ENCODE measurements at places on chromosomes 11 and 22.

- DNase-seq: no peak
Observed at GRCh38 chr22:19181786-19182471, 3.4 kb upstream of the SLC25A1 start.

GRCh38 chr22:37167176-37167980, 17.7 kb upstream of the IL2RB start:
- DNase-seq: no peak

GRCh38 chr11:93577286-93577685, 34.1 kb upstream of the SMCO4 start:
- DNase-seq: peak; percentile 33

DNA sequence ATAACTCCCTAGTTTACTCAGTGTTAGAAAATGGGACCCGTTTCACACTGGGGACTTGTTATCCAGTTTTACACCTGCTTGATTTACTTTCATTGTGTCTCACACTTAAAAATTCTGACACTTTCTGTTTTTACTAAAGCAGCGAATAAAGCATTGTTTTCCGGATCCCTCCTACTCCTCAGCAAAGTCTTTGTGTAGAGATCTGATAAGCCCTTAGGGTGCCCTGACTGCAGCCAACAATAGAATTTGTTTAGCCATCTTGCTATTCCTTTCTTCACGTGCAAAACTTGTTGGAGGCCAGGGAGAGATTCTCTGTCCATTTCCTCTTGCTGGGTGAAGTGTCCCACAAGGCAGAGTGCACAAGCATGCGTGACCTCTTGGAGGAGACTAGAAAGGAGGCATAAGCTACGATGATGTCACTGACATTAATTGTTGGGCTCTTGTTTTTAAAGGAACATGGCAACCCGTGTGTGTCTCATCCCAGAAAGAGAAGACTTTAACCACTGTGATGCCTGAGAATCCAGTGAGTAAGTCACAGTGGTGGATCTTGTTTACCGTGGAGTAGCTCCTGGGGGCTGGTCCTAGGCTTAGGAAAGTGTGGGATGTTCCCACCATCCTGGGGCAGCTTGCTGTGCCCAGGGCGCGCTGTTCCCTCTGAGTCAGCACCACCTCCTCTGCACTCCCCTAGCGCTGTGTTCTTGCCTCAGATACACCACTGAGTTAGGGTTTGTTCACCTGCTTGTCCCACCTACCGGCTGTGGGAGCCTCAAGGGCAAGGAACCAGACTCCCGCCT, 27.7 kb downstream of the MICAL2 start:
- DNase-seq: peak; percentile 32

DNA sequence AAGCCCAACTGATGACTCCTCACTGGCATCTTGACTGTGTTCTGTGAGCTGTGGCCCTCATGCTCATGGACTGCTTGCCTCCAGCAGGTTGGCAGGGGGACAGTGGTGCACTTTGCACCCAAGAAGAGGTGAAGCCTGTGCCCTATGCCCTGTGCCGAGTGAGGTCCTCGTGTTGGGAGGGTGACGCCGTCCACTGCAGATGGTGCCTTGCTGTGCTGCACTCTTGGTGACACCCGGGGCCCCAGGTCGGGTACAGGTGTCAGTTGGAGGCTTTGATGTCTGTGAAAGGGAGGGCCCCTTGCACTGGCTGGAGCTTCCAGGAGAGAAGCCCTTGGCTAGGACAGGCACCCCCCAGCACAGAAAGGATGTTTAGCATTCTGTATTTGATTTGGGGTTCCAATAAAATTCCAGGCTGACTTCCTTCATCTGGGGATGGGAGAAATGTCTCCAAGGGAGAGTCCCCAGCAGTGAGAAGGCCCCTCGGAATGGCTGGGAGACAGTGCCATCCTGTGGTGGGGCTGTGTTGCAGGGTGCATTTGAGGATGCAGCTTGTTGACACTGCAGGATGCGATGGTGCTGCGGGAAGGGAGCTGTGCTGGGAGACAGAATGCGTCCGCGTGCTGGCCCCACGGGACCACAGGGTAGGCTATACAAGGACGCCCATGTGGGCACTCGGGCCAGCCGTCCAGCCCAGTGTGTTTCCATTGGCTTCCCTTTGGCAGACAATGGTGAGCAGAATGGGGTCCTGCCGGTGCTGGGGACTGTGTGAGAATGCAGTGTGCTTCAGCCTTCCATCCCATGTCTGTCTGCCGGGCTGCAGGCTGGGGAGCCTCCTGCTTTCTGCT, 2.5 kb upstream of the ZDHHC8 start:
- DNase-seq: peak; percentile 51

GRCh38 chr11:124754710-124755109, 2.7 kb upstream of the VSIG2 start:
- DNase-seq: no peak

DNA sequence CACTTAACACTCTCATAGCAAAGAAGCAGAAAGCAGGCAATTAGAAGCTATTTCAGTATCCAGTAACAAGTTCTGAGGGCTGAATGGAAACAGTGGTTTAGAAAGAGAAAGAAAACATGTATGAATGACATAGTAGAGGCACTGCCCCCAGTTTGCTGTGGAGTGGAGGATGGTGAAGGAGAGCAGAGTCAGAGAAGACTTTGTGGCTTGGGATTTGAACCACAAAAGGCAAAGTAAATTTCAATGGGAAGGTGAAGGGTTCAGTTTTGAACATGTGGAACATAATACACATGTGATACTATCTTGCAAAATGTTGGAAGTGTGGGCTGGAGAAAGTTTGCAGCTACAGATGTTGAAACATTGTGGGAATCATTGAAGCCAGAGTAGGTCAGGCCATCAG, 81.4 kb downstream of the SNX19 start:
- DNase-seq: no peak

- DNase-seq: no peak
Observed at GRCh38 chr11:17612221-17613188, 65.4 kb downstream of the OTOG start.

DNA sequence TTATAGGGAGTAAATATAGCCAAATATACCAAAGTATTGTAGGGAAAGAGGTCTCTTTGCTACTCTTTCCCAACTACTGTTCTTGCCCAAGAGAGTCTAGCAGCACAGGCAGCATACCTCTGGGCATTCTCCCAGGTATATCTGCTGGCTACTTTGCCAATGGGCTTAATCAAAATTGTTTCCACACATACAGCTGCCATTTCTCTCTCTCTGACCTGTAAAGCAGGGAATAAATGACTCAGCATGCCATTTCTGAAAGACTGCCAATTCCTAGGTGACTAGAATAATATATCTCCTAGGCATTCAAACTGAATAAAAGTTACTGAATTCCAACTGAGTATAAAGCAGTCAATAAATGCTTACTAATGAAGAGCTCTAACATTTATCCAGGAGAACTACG, 44.6 kb downstream of the RDX start:
- DNase-seq: peak; percentile 17

GRCh38 chr11:17379383-17380180, 8.9 kb downstream of the KCNJ11 start:
- no peak for DNase-seq

- DNase-seq: no peak
Observed at GRCh38 chr11:72648384-72649136, 25.7 kb downstream of the PDE2A start.

- no peak for DNase-seq
Observed at GRCh38 chr11:4865855-4866254, 15.8 kb upstream of the OR51T1 start.

DNA sequence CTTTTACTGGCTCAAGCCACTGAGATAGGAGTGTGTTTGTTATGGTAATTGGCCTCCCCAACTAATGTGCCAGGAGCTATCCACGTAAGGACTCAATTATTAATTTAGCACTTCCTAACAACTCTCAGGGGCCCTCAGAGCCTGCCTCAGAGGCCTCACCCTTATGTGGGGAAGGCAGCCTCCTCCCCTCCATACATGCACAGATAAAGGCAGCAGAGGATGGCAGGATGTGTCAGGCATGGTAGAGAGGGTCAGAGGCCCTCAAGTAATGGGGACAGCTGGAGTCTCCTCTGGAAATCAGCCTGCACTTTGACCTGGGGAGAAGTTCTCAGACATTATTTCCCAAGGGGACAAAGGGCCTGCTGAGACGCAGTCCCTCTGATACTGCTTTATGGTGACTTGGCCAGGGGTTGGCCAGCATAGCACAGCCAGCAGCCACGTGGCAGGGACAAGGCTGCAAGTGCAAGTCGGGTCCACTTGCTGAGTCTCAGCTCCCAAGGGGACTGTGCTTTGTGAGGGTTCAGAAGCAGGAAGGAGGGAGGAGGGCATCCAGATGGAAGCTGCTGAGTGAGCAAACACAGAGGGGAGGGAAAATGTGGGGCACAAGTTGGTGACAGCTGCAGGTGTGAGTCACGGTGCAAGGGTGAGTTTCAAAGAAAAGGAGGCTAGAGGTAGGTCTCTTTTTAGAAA, 17.0 kb downstream of the MOGAT2 start:
- no peak for DNase-seq
